Activated CD4-positive, CD25-positive, alpha-beta regulatory T cell (primary cell): ENCODE measurements at places on chromosomes 11 and 22.

DNA sequence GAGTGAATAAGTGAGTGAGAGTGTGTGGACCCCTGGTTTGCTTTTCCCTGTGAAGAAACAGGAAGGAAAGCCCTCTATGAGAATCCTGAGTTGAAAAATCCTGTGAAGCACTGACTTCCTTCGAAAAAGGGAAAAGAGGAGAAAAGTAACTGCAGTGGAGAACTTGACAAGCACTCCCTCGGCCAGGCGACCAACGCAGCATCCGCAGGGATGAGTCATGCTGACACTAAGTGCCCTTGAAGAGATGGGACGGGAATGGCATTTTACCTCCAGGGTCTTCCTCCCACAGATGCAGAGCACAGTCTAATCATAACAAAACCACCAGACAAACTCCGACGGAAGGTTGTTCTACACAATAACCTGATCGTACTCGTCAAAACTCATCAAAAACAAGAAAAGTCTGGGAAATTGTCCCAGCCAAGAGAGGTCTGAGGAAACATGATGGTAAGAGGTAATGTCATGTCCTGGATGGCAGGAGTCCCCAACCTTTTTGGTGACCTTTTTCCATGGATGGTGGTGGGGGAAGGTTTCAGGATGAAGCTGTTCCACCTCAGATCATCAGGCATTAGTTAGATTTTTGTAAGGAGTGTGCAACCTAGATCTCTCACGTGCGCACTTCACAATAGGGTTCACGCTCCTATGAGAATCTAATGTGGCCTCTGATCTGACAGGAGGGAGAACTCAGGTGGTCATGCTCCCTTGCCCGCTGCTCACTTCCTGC is 132.2 kb upstream of the B3GAT1 start:
- DNase-seq = no peak

- DNase-seq = no peak
Measured at GRCh38 chr22:48173061-48173772, 1410.8 kb downstream of the TBC1D22A start.

- DNase-seq = no peak
Measured at GRCh38 chr22:28830441-28830840, 30.1 kb upstream of the XBP1 start.

- DNase-seq = no peak
Measured at GRCh38 chr11:77580712-77581337, 8.9 kb upstream of the AQP11 start.

- DNase-seq = no peak
Measured at GRCh38 chr11:66933531-66933930, 24.7 kb downstream of the PC start.

DNA sequence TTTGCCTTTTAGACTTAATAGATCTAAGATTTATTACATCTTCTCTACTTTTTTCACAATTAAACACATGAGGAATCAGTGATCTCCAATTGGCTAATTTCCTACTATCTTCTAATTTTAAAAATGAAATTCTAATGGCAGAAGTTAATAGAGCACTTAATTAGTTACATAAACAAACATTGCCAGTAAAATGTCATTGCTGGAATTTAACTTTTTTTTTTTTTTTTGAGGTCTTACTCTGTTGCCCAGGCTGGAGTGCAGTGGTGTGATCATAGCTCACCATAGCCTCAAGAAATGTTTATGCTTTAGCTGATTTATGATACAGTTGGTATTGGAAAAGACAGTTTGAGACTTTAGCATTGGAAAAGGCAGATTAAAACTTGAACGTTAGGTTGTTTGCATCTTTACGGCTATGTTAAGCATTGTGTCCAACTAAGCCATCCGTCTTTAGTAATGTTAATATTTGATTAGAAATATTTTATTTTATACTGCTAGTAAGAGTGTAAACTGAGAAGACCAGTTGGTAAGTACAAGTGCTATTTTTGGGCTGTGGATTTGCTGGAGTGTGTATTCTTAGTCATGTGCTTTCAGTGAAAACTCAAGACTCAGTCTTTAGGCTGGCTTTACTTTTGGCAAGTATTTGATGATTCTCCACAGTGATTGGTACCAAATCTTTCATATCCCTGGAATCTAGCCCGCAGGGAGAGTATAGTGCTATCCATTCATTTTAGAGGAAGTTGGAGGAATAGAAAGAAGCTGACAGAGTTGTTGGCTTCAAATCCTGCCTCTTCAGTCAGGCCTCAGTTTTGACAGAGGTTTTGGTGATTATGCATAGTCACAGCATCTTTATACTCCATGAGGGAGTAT is 4.5 kb downstream of the ANO5 start:
- no peak for DNase-seq
